ENCODE measurements at places on chromosomes 2 and 18.
A peak's percentile ranks its signal among the peaks of the same experiment; 100 is the strongest.

DNA sequence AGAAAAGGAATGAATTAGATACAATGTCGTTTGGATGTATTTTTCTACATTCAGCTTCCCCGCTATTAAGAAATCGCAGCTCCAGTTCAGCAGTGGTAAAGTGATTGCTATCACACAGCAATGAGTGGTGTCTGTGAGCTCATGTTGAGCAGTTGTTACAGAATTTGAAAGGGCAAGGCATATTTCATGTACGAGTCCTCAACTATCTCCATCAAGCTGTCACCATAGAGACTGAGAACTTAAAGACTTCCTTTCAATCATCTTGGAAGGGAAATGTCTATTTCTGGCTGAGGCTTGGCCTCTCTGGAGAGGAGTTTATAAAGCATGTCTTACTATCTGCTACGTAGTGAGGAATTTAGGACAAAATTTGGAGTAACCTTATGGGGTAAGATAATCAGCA, 24.4 kb upstream of the FAM117B start:
- DNase-seq = no peak

GRCh38 chr2:12763486-12763885, 46.8 kb downstream of the TRIB2 start:
- DNase-seq = no peak

DNA sequence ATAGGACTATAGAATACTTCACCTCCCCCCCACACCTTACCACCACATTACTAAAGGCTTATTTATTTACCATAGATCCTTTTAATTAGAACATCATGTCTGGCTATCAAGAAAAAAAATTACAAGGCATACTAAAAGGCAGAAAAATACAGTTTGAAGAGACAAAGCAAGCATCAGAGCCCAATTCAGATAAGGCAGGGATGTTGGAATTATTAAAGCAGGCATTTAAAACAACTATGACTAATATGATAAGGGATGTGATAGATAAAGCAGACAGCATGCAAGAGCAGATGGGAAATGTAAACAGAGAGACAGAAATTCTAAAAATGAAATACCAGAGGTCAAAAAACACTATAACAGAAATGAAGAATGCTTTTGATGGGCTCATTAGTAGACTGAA, 55.4 kb upstream of the SMIM21 start:
- no peak for DNase-seq

DNA sequence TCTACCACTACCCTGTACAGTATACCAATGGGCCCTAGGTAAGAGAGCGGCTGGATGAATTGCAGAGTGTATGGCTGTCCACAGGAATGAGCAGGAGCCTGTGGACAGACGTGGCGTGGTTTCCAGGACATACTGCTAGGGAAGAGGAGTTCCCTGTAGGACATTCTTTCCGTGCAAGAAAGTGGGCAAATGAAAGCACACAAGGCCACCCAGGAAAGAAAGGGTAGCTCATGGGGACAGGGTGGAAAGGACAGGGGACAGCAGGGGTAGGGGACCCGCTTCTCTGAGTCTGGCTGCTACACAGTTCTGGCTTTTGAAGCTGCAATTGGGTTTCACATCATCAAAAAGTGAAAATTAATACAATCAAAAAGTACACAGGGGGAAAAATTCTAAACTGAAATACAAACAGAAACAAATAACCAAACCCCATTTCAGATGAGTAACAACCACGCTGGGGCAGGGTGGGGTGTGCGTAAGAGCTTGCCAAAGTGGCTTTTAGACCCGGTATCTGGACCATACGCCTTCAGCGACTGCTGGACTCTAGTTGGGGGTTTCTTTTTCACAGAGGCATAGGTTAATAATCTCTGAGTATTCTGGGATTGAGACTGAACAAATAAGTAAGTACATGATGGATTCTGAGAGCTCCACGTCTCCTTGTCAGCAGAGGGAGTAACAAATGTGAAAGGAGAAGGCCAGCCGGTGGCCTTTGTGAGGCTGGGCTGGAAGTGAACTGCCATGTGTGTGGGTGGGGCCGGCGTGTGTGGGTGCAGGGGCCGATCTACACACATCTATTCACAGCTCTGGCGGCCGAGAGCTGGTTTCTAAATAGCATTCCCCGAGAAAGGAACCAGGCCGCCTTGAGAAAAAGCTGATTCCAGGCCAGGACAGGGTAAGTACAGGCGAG, 84.0 kb downstream of the HDAC4 start:
- peak; percentile 69 for DNase-seq

Measured in fibroblast of pulmonary artery (primary cell).